ENCODE measurements at places on chromosomes 13 and 19. TPM values are rescaled to one million over a fixed set of nuclear protein-coding genes. Genes with fewer than 3 reads are reported as not detected.
A peak's percentile ranks its signal among the peaks of the same experiment; 100 is the strongest.

DNA sequence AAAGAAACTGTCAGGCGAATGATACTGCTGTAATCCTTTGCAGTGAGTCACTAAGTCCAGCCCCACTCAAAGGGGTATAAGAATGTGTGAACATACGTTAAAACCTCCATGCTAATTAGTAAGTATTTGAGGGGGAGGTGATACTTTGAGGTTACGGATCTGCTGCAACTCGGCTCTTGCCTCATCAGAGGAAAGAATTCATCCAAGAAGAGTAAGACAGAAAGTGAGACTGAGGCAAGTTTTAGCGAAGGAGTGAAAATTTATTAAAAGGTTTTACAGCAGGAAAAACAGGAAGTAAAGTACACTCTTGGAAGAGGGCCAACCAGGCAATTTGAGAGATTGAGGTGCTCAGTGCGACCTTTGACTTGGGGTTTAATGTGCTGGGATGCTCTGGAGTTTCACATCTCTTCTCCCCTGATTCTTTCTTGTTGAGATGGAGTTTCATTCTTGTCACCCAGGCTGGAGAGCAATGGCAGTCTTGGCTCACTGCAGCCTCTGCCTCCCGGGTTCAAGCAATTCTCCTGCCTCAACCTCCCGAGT, 9.8 kb downstream of the CLEC4M start:
- no peak overlapping the region for H3K27ac ChIP-seq
- no peak for DNase-seq
- peaks cover 12% of the 10 kb centered on the region for H3K27me3 ChIP-seq

DNA sequence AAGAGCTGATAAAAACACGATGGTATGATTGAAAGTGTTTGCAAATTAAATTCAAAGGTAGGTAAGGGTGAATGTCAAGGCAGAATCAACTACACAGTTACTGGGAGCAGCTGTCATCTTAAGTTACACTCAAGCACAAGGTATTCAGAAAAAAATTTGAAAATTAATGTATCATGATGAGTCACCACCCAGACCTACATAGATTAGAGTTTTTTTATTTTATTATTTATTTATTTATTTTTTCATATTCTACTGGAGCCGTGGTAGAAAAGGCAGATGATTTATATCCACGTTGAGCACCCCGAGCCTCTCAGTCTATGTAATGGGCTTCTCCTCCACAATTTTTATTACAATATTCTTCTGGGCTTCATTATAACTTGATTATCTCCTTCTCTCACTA, 728.9 kb upstream of the ARGLU1 start:
- no peaks in the 10 kb centered on the region for H3K4me1 ChIP-seq
- H3K36me3 ChIP-seq, result no peaks in the 10 kb centered on the region
- no peak overlapping the region for H3K4me3 ChIP-seq
- no peak overlapping the region for H3K27ac ChIP-seq

DNA sequence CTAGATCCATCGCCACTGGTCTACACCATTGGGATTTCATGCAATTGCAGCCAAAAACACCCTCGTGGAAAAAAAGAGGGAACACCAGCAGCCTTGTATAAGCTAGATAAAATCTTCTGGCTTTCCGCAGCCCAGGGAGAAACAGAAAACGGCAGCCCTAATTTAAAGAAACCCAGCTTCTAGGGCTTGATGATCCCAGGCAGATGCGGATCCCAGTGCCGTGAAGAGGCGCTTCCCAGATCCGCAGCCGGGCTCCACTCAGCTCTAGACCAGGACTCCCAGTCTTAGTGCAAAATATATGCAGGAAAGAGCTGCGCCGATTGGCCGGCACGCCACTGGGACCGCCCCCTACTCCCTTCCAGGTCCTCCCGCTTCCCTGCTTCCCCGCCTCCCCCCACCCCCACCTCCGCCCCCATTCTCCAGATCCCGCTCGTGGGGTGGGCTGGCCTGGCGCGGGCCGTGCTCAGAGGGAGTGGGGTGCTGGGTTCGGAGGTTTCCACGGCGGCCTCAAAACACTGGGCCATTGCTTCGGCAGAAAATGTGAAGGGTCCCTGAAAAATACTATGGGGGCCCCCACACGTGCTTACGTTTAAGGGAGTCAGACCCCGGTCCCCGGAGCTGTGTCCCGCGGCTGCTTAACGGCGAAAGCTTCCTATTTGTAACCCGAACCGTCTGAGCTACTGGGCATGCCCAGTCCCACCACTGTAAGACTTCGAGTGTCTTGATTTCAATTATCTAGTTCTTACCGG, 63.1 kb downstream of the SERP2 start:
- H3K27ac ChIP-seq, result peak overlapping the region; percentile 96
- DNase-seq, result peak; percentile 96
- H3K36me3 ChIP-seq, result peaks cover 17% of the 10 kb centered on the region
- H3K4me1 ChIP-seq, result peaks cover 35% of the 10 kb centered on the region
- no peaks in the 10 kb centered on the region for H3K27me3 ChIP-seq

DNA sequence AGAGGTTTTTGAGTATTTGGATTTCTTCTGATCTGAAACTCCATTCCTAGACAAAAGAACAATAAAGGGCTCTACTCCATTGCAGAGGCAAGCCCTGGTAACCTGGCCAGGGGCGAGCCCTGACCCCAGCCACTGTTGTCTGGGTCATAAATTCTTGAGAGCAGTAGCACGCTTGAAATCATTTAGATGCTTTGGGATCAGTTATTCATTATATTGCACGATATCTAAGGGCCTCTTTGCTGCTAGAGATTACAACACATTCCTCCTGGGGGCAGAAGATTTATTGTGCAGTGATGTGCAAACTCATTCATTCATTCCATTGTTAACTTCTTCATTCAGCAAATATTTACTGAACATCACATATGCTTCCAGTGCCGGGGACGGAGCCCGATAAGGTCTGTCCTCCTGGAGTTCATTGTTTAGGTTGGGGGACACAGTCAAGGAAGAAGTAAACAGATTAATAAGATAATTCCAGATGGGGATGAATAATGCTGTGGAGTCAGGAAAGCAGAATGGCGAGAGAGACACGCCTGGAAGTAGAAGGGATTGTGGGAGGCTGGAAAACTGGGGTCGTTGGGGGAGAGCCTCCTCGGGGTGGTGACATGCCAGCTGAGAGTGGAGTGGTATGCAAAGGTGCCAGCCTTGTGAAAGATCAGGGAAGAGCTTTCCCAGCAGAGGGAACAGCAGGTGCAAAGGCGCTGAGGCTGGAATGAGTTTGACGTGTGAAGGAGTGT, 34.9 kb downstream of the SIPA1L3 start:
- no peak for DNase-seq
- no peak overlapping the region for H3K4me3 ChIP-seq
- H3K36me3 ChIP-seq, result no peaks in the 10 kb centered on the region
- no peaks in the 10 kb centered on the region for H3K4me1 ChIP-seq

GRCh38 chr19:1009041-1009980, 9.1 kb downstream of the GRIN3B start:
- DNase-seq, result no peak
- no peak overlapping the region for H3K4me3 ChIP-seq
- no peaks in the 10 kb centered on the region for H3K4me1 ChIP-seq
- H3K36me3 ChIP-seq, result peaks cover 60% of the 10 kb centered on the region
- no peaks in the 10 kb centered on the region for H3K27me3 ChIP-seq

- H3K4me1 ChIP-seq, result peaks cover 11% of the 10 kb centered on the region
- no peak for DNase-seq
- no peak overlapping the region for H3K4me3 ChIP-seq
- no peak overlapping the region for H3K27ac ChIP-seq
- H3K27me3 ChIP-seq, result no peaks in the 10 kb centered on the region
- no peaks in the 10 kb centered on the region for H3K36me3 ChIP-seq
Observed at GRCh38 chr13:113904411-113904810, 40.5 kb upstream of the GAS6 start.

CLIP3 gene
- total RNA-seq, result 3.0 TPM

ACP7 gene
- total RNA-seq, result 15.0 TPM

CRYL1 gene
- total RNA-seq, result 20.1 TPM
